ENCODE measurements at places on chromosomes 4 and X.

GRCh38 chr4:68218044-68218443 lies 27.4 kb downstream of the TMPRSS11B start:
- DNase-seq, result no peak

GRCh38 chrX:72026341-72027023 lies 105.2 kb downstream of the RTL5 start:
- no peak for DNase-seq

DNA sequence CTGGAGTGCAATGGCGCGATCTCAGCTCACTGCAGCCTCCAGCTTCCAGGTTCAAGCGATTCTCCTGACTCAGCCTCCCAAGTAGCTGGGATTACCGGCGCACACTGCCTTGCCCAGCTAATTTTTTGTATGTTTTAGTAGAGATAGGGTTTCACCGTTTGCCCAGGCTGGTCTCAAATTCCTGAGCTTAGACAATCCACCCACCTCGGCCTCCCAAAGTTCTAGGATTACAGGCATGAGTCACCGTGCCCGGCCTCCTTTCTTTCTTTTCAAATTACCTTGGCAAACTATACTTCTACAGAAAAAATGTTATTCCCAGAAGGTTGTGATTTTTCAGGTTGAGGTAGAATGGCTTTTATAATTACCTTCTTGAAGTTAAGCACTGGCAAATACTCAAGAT lies 321.9 kb upstream of the PRPS2 start:
- no peak for DNase-seq

- no peak for DNase-seq
These were observed 1.4 kb downstream of the INTU start for GRCh38 chr4:127634181-127634580.

- DNase-seq, result no peak
These were observed 739.4 kb upstream of the TENM3 start for GRCh38 chr4:181503687-181504390.

GRCh38 chrX:129759576-129760061 lies 20.1 kb upstream of the SASH3 start:
- no peak for DNase-seq

DNA sequence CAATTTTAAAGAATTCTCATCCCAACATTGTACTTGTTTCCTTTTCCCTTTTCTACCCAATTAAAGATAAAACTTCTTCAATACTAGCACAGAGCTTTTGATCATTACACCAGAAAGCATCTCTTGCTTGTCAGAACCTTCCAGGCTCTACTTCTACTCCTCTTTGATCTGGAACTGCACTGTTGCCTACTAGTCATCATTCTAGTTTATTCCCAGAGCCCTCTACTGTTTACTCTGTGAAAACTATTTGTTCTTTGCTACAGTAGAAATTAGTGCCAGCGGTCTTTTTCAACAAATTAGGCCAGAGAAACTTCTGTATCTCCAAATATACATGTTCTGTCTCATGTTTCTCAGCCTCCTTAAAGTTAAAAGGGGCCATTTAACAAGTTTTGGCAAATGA lies 46.8 kb upstream of the TMPRSS11F start:
- DNase-seq, result no peak

- no peak for DNase-seq
These were observed 1.5 kb upstream of the PITX2 start for GRCh38 chr4:110624398-110624780.

DNA sequence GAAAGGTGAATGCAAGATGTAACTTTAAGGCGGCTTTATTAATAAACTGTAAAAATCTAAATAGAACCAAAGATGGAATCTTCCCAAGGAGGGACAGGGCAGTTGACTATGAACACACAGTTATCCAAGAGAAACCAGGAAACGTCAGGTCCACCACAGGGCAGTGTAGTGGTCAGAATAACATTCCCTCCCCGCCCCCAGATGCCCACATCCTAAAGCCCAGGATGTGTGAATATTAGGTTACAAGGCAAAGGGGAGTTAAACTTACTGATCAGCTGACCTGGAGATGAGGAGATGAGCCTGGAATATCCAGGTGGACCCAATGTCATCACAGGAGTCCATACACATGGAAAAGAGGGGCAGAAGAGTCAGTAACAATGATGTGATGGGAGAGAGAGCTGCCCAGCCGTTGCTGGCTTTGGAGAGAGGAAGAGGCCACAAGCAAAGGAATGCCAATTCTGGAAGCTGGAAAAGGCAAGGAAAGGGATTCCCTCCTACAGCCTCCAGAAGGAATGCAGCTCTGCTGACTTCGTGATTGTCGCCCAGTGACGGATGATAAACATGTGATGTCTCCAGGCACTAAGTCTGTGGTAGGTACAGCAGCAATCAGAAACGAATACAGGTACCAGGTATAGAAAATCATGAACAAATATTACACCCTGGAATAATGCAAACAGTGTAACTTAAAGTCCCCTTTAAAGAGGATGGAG lies 5.2 kb downstream of the SH3KBP1 start:
- DNase-seq, result no peak

GRCh38 chr4:73761856-73762255 lies 21.5 kb downstream of the CXCL8 start:
- DNase-seq, result no peak
